ENCODE measurements at places on chromosomes 6 and 20.

DNA sequence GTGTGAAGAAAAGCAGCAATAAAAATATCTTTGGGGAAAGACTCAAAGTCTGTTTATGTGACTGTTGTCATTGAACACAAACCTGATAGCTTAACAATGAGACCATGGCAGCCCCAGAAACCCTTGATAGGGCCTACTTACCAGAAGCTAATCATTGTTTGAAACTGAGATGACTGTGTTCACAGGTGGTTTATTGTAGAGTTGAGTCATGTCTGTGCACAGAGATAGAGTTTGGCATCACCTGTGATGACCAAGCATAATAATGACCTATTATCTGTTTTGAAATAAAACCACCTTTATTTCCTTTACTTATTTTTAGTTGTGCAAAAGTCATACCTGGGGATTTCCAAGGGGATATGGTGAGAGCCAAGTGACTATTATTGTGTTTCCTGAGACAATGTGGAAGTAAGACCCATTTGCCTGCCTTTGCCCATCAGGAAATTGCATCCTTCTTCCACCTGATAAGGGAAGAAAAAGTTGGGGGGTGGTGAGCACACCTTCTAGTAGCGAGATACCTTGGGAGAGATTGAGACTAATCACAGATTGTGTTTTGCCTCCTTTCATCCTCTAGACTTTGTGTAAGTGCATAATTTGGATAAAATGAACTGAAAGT, 456.9 kb upstream of the JAG1 start:
- DNase-seq, result no peak

- no peak for DNase-seq
Measured at GRCh38 chr6:28809947-28810658, 113.7 kb downstream of the TRIM27 start.

GRCh38 chr20:843912-844311, 10.4 kb downstream of the FAM110A start:
- DNase-seq, result no peak

DNA sequence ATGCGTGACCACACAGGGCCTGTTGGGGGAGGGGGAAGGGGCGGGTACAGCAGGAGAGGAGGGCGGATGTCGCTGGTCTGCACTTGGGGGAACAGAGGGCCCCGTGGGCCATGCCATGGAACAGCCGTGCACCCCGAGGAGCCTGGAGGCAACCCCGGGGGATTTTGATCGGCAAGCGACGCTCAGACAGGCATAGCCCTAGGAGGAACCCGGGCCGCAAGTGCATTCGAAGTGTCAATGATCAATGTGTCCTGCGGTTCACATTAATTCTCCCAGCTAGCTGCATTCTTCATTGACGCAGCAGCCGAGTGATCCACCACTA, 772.8 kb upstream of the DEFB115 start:
- DNase-seq, result no peak

GRCh38 chr6:47061309-47062300, 19.5 kb upstream of the ADGRF1 start:
- no peak for DNase-seq

GRCh38 chr6:1761477-1761877, 151.8 kb downstream of the FOXC1 start:
- no peak for DNase-seq

DNA sequence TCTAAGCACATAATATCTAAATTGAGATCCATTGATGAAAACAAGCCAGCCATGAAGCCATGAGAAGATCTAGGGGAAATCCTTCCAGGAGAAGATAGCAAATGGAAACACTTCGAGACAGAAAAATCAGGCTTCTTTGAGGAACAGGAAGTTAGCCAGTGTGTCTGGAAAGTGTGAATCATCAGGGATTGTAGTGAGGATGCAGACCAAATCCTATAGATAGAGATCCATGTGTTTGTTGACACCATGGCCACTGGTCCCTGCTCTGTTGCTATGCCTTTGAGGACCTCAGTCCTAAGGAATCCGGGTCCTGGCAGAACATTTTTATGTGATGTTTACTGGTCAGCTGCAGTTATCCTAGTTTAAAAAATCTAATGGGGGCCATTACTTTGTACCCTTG, 6.6 kb upstream of the ELOVL2 start:
- DNase-seq, result no peak

GRCh38 chr6:32885698-32886286, 31.8 kb downstream of the PSMB9 start:
- peak; percentile 57 for DNase-seq

GRCh38 chr20:50421356-50422340, 88.5 kb upstream of the PTPN1 start:
- DNase-seq, result no peak

DNA sequence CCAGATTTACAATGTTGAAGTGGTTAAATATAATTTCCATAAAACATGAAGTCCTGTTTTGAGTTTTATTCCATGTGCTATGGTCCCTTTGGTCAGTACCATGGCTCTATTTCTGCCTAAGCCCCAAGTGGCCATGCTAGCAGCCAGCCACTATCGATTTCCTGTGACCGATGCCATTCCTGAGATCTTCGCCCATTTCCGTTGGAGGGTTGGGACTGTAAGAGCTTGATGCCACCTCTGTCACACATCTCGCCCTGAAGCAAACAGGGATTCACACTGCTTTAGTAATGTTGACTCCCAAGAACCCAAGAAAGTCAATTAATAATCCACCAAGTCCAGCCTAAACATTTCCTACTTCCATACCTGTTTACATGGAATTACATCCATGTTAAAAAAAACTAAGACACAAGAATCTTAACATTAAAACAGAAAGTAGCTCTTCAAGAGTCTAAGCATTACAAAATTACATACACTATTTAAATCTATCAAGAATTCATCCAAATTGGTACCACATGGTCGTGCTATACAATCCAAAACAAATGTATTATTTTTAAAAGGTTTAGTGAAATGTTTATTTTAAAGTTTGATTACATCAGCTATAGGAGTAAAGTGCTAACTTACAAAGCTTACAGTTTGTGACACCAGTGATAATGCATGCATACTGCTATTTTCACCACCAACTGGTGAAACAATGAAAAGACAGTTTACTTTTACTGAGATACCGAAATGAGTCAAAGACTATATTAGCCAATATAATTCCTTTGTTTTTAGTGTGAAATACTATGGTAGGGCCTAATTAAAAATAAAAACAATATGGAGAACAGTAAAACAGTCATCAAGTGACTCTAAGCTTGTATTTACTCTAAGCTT, 2.5 kb downstream of the RBM39 start:
- DNase-seq, result no peak

- no peak for DNase-seq
Measured at GRCh38 chr6:11270030-11271027, 37.9 kb upstream of the NEDD9 start.

GRCh38 chr6:123945386-123945785, 141.7 kb downstream of the NKAIN2 start:
- DNase-seq, result no peak

DNA sequence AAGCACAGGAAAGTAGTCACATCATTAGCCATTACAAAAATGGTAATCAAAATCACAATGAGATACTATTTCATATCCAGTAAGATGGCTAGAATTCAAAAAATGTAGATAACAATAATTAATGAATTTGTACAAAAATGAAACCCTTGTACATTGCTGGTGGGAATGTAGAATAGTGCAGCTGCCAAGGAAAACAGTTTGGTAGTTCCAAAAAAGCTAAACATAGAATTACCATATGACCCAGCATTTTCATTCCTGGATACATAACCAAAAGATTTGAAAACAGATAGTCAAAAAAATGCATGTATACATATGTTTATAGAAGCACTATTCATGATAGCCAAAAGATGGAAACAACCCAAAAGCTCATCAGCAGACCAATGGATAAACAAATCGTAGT, 251.1 kb upstream of the RAB32 start:
- DNase-seq, result no peak

Measured in SHP77 (cell line).